Fibroblast of skin of abdomen (primary cell): ENCODE measurements at places on chromosomes 2 and 18.

- no peak for DNase-seq
Measured at GRCh38 chr2:81061016-81061415, 756.5 kb upstream of the LRRTM1 start.

DNA sequence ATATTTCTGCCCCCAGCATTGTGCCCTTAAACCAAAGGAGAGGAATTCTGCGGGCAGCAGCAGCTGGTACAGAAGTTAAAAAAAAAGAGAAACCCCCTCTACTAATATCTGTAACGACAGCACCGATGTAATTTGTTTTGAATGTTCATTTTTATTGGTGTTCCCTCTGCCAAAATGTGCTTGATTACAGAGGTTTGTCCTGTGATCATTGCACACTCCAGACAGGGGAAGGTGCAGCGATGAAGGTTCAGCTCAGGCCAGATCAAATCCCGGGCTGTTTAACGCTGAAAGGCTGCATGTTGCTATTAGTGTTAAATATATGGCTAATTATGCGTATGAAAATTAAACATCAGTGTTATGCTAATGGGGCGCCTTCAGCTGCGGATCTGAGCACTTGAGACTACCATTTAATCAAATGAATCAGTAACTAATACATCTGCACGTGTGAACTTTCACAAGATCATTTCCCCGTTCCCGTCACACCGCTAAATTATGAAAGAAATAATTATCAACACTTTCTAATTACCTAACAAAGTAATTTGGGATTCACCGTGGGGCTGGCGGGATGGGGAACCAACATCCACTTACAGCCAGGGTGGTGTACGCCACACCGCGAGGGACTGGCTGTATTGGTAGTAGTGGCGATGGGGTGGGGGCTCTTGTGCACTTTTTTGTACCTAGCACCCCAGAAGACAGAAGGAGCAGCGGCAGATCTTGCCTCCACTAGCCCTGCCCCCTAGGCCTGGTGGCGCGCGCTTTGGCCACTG, 1.5 kb upstream of the DLX1 start:
- no peak for DNase-seq

- no peak for DNase-seq
Measured at GRCh38 chr2:108968619-108969018, 20.4 kb downstream of the EDAR start.

DNA sequence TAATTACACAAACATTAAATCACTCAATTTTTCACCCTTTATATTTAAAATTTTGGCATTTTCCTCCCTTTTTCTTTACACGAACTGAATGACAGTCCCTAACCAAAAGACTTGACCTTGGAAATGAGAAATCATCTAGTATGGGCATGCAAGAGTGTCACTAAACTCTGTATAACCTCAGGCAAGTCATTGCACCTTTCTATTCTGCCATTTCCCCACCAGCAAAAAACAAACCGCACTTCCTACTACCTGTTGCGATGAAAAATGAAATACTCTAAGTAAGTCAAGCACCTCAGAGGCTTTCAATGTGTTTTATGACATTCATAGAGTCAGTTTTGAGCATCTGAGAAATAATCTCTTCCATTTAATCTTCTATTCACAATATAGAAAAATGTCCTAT, 44.1 kb downstream of the ANKRD44 start:
- no peak for DNase-seq

GRCh38 chr2:34997779-34998178, 1357.8 kb upstream of the CRIM1 start:
- no peak for DNase-seq

- DNase-seq: no peak
Measured at GRCh38 chr18:55743133-55743532, 155.1 kb upstream of the TCF4 start.

DNA sequence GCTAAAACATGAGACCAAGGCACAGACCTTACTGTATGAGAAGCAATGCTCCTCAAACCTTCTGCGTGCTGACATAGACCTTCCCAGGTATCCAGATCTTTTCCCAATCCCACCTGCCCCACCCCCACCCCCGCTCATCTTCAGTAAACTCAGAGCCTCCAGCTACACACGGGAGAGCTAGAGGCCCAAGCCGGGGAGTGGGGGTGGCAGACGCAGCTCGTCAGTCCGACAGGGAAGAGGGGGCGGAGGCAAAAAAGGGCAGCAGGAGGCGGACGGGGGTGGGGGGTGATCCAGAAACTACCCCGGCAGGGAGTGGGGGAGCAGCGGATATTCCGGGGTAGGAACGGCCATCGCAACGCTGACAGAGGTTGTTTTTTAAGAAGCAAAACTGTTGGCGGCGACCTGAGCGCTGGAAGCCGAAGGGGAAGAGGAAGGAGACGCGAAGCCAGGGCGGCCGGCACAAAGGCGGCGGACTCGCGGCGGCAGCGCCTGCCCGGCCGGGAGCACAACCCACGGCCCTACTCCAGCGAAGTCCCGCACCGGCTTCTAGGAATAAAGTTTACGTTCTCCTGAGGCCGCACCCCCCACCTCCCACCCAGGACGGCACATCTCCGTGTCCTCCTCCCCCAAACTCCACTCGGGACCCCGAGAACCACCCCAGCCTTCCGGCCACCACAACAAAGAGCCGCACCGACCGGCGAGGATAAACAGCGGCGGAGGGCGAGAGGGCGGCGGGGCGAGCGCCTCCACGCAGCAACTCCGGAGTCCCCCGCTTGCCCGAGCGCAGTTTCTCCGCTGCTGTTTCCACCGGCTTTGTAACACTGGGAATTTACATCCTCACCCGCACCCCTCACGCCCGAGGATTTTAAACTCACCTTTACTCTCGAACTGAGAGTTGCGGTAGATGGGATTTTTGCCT, 722 bp downstream of the BAZ2B start:
- peak; percentile 95 for DNase-seq
